ENCODE measurements at places on chromosomes 7 and 10. TPM values are rescaled to one million over a fixed set of nuclear protein-coding genes. Genes with fewer than 3 reads are reported as not detected.

GRCh38 chr10:129890170-129890569 is 73.9 kb downstream of the EBF3 start:
- DNase-seq = no peak

GRCh38 chr10:22581461-22581860 is 132.9 kb downstream of the PIP4K2A start:
- no peak for DNase-seq

DNA sequence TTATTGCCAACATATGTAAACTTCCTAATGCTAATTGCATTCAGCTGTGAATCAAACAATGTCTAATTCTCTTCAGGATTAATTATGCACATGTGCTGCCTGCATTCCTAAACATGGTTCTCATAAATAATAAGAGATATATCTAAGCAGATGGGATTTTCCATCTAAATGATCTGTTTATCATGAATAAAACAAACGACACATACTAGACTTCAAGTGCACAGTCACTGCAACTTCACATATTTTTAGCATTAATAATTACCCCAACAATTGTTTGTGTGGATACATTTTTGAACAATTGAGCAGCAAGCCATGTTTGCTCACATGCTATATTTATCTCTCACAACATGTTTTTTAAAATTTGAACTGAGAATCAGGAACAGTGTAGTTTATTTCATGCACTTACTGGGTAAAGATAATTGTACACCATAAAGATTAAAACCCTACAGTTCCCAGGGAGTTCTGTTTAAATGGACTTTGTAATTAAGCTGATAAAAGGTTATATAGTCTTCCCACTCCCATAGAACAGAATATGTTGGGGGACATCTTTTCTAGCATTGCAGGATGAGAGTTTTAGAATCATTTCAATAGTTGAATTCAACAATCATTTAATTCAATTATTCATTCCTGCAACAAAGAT is 378.5 kb downstream of the MDFIC start:
- DNase-seq = peak; percentile 72

The LRGUK gene
- under 0.01 TPM for total RNA-seq

The USP6NL gene
- 11.9 TPM for total RNA-seq

The ITGB8 gene
- 10.8 TPM for total RNA-seq
